ENCODE measurements at places on chromosomes 12 and 14. TPM values are rescaled to one million over a fixed set of nuclear protein-coding genes. Genes with fewer than 3 reads are reported as not detected.
A peak's percentile ranks its signal among the peaks of the same experiment; 100 is the strongest.

DNA sequence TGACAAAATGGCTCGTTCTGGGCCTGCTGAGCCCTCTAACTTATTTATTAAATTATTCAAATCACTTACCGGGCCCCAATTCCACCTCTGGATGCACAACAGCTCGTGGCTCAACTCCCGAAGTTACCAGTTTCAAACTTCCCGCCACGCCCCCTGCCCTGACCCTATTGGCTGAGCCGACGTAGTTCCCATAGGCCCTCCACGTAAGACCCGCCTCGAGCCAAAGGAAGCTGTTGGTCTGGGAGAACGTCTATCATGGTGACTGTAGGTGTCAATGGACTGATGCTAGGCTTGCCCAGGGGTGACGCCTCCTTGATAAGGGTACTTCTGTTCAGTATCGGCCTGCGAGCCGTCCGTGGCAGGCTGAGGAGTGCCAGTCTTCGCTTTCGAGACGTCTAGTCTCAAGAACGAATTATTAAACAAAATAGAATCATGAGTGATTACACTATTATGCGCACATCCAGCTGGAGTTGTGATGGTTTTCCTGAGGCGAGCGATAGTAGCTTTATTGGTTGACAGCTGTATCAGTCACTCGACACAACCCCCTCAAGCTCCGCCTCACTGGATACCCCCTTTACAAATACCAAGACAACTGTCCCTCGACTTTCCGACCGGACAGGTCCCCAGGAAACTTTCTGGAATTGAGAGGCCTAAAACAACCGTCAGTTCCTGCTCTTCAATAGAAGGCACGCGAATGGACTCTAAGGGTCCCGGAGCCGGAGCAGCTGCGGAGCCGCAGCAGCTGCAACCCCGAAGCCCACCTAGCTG, at the start of gene CDCA3:
Gene CDCA3, minus strand, starts transcription at position 134 of the 768 bp plus-strand sequence. CDS start 334 bp downstream, outside the sequence.
- DNase-seq, result peak; percentile 97

- DNase-seq, result no peak
Measured at GRCh38 chr14:95326987-95327386, 7.3 kb upstream of the CLMN start.

DNA sequence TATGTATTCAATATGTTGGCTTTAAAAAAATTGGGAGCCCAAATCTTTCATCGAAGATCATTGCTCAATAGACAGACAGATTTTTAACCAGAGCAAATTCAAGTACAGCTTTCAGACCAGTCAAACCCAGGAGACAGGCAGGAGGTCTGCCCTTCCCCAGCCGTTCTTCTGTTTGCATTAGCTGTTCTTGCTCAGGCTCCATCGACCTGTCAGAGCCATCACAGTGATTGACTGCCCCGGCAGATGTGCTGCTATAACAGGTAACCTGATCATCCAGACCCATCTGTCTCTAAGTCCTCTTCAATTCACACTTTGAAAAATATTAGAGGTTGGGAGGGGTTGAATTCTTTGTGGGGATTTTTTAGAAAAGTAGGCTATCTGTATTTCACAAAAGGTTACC, 453.5 kb downstream of the FOXG1 start:
- DNase-seq, result no peak

DNA sequence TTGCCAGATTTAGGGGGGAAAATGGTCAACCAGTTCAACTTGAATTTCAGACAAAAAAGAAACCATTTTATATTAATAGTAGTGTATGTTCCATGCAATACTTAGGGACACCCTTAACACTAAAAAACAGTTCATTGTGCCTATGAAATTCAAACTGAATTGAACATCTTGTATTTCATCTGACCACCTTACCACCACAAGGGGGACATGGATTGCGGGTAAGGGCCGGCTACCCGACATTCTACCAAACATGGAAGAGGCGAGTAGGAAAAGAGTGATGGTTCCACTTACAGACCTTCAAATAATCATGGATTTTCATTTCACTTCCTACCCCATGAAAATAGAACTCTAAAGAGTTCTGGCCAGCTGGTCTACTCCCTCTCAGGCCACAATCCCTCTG, 10.3 kb upstream of the STK38L start:
- DNase-seq, result no peak

DNA sequence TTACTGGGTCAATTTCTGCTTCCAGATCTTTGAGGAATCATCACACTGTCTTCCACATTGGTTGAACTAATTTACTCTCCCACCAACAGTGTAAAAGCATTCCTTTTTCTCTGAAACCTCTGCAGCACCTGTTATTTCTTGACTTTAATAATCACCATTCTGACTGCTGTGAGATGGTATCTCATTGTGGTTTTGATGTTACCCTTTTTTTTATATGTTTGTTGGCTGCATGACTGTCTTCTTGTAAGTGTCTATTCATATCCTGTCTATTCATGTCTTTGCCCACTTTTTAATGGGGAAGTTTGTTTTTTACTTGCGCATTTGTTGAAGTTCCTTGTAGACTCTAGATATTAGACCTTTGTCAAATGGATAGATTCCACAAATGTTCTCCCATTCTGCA, 324.9 kb downstream of the NAV3 start:
- peak; percentile 37 for DNase-seq

- DNase-seq, result no peak
Measured at GRCh38 chr14:99925471-99925870, 132.3 kb downstream of the EML1 start.

- DNase-seq, result no peak
Measured at GRCh38 chr12:11743423-11744409, 94.2 kb downstream of the ETV6 start.

DNA sequence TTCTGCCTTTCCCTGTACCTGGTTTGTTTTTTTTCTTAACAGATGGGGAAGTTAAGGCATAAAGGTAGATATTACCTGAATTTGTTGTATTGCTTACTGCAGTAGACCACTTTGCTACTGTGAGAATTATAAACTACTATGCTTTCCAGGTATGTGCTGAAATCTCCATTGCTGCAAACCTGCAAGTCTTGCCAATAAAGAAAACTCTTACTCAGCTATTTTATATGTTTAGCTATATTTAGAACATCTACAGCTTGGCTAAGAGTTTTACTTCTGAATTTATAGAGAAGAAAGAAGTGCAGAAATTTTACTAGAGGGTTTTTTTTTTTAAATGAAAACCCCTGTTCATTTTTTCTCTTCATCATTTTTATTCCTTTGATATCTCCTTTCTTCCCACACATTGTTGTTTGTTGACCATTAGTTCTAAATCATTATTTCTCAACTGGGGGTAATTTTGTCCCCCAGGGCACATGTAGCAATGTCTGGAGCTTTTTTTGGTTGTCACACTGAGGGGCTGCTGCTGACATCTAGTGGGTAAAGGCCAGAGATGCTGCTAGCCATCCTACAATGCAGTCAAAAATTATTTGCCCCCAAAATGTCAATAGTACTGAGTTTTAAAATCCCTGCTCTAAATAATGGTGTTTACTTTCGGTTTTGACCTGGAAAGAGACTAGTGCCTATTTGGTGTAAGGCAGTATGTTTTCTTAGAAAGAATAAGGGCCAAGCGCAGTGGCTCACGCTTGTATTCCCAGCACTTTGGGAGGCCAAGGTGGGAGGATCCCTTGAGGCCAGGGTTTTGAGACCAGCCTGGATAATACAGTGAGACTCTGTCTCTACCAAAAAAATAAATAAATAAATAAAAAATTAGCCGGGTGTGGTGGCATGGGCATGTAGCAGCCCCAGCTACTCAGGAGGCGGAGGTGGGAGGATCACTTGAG, 48.6 kb downstream of the PCNX1 start:
- DNase-seq, result peak; percentile 36

DNA sequence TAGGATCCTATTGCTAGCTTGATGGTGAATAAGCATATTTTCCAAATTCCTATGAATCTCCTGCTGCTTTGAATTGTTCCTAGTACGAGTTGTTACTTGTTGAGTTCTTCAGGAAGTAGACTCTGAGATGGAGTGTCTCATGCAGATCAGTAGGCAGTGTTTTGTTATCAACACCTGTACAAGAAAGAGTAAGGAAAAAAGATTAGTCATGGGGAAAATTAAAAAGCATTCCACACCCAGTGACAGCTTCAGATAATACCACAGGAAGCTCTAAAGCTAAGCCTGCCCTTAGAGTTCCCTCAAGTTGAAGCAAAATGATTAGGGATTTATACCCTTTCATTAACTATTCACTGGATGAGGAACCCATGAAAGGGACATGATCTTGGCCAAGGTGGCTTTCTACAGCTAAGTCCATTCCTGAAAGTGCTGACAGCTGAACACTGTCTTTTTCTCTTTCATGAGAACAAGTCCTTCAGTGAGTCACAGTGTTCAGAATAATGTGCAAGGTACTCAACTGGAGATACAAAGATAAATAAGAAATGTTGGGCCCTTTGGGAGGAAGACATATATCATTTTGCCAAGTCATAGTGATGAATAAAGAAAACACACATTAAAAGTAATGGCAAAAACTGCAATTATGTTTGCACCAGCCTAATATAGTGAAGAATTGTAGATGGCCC, 49.1 kb downstream of the CCER1 start:
- peak; percentile 27 for DNase-seq

DNA sequence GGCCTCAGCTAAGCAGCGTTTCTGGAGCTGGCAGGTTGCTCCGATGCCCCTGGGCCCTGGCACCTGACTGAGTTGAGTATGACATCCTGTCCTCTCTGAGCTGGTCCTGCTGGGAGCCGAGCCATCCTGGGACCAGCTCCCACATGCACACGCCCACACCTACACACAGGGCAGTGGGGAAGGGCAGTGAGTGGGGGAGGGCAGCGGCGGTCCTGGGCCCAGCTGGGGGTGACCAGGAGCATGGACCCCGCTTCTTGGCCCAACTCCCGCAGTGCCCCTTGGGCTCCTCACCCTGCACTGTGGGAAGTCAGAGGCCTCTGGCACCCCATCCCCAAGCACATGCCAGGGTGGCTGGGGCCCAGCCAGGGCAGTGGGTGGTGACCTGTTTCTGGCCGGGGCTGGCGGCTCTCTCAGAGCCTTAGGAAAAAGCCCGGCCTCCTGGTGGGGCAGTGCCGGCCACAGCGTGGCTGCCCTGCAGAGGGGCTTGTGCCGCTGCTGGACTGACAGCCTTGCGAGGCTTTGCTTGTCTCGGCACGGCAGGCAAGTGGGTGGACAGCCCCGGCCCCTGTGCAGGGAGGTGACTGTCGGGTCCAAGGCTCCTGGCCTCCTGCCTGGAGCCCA, 5.9 kb upstream of the CRIP2 start:
- no peak for DNase-seq

- peak; percentile 70 for DNase-seq
Measured at GRCh38 chr14:64758691-64759554, 54.7 kb downstream of the PLEKHG3 start.

DNA sequence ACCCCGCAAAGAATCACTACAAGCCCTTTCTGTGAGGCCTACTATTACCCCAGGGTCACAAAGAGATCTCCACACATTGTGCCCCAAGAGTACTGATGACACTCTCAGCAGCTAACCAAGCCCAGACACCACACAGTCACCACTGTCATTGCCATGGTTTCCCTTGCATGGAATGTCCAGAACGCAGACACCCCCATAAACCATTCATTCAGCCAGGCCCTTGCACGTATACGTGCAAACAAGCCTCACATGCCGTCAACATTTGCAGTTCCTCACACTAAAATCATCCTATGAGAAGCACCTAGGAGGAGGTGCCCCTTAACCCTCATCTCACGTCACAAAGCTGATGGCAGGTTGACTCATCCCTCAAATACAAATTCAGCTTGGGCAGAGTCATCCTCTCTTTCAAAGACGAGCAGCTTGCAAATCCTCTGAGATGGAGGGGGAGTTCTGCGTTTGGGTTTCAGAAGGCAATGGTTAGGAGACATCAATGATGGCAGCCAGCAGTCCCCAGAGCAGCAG, 17.1 kb upstream of the KRT77 start:
- peak; percentile 58 for DNase-seq

- no peak for DNase-seq
Measured at GRCh38 chr12:89064151-89064550, 288.1 kb downstream of the DUSP6 start.

GRCh38 chr12:107622001-107622400, 63.6 kb upstream of the PWP1 start:
- peak; percentile 52 for DNase-seq

- no peak for DNase-seq
Measured at GRCh38 chr14:59998564-59998963, 78.6 kb downstream of the LRRC9 start.

DNA sequence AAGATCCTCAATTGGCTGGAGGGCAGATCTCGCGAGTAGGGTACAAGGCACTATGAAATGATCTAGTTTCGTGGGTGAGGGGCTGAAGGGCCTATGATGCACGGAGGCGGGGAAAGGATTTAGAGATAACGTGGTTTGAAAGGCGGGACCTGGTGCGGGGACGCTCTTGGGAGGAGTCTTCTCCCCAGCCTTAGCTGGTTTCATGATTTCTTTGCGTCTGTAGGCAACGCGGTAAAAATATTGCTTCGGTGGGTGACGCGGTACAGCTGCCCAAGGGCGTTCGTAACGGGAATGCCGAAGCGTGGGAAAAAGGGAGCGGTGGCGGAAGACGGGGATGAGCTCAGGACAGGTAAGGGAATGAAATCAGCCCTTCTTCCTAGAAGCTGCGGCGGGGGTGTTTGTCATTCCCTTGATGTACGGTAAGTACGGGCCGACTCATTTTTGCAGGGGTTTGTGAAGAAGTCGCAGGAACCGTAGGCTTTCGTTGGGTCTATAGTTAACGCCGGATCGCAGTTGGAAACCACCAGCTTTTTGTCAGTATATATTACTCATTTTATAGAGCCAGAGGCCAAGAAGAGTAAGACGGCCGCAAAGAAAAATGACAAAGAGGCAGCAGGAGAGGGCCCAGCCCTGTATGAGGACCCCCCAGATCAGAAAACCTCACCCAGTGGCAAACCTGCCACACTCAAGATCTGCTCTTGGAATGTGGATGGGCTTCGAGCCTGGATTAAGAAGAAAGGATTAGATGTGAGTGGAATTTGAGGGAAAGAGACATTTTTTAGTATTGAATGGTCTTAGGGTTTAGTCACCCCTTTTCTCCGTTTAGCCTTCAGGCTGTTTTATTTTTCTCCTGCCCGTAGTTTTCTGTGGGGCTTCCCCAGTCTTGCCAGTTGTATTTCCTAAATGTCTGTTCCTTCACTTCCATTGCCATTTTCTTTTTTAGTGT, 602 bp downstream of the APEX1 start:
- DNase-seq, result no peak

GRCh38 chr14:95322651-95323050, 2.9 kb upstream of the CLMN start:
- no peak for DNase-seq

PPP4R4 gene
- 2.0 TPM for total RNA-seq

ANO4 gene
- total RNA-seq, result not detected

GRIP1 gene
- 0.37 TPM for total RNA-seq

ERBB3 gene
- 1.4 TPM for total RNA-seq

ARHGDIB gene
- 140 TPM for total RNA-seq

BMP4 gene
- total RNA-seq, result 1.8 TPM

SERPINA12 gene
- total RNA-seq, result not detected

JDP2 gene
- total RNA-seq, result 29.3 TPM

RPL10L gene
- not detected for total RNA-seq

CMA1 gene
- not detected for total RNA-seq
